ENCODE measurements at places on chromosomes 3 and 15. TPM values are rescaled to one million over a fixed set of nuclear protein-coding genes. Genes with fewer than 3 reads are reported as not detected.

ROPN1 gene
- not detected for polyA plus RNA-seq

PIGZ gene
- 0.99 TPM for polyA plus RNA-seq

RAD18 gene
- 2.6 TPM for polyA plus RNA-seq

AMT gene
- polyA plus RNA-seq = 28.7 TPM

RTP1 gene
- not detected for polyA plus RNA-seq

KCNH8 gene
- 0.02 TPM for polyA plus RNA-seq

TRNT1 gene
- 13.5 TPM for polyA plus RNA-seq

CAV3 gene
- not detected for polyA plus RNA-seq

BRPF1 gene
- polyA plus RNA-seq = 2.0 TPM

RGMA gene
- polyA plus RNA-seq = 0.18 TPM

PRKCD gene
- polyA plus RNA-seq = 3.1 TPM

KBTBD12 gene
- 0.02 TPM for polyA plus RNA-seq

CNTN3 gene
- 1.0 TPM for polyA plus RNA-seq

ZNF197 gene
- 2.4 TPM for polyA plus RNA-seq

PLSCR4 gene
- 19.5 TPM for polyA plus RNA-seq

TEX55 gene
- not detected for polyA plus RNA-seq

ZNF662 gene
- polyA plus RNA-seq = 2.2 TPM

PLA2G4E gene
- not detected for polyA plus RNA-seq

GOLGA8S gene
- polyA plus RNA-seq = 0.03 TPM

EPHA6 gene
- polyA plus RNA-seq = not detected
